ENCODE measurements at places on chromosomes 13 and 19.
A peak's percentile ranks its signal among the peaks of the same experiment; 100 is the strongest.

DNA sequence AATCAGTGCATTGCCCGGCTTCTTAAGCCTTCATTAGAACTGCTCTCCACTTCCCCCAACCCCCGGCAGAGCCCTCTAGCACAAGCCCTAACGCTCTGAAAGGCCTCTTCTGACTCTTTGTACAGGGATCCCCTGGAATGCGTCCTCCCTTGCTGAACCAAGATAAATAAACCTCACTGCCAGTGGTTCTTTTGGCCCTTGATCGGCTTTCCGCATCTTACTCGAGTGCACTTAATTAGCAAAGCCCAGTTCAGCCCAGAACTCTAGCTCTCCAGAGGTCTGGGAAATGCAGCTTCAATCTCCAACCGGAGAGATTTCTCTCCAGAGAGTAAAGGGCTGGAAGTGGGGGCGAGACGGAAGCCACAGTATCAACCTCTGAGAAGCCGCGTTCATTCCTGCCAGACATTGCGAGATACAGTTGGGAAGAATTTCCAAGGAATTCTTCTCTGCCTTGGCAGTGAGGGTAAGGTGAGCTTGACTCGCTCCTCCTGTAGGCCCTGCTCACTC lies 8.7 kb upstream of the ZNF444 start:
- no peak for DNase-seq

DNA sequence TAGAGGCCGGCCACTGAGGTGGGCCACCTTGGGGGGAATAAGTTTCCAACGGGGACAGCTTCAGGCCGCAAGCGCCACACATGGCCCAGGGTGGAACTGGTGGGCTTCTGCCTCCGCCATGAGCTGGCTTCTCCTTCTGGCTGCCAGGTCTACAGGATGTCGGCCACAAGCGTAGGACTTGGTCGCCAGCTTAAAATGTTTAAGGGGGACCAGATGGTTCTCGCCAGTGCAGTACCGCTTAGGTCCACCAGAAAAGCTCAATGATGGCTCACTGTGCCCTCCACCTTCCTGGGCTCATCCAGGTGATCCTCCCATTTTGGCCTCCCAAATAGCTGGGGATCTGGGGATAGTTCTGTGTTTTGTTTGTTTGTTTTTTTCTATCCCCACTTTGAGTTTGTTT lies 38.7 kb upstream of the ZNF254 start:
- no peak for DNase-seq

GRCh38 chr13:44040070-44040817 lies 160.5 kb downstream of the LACC1 start:
- no peak for DNase-seq

DNA sequence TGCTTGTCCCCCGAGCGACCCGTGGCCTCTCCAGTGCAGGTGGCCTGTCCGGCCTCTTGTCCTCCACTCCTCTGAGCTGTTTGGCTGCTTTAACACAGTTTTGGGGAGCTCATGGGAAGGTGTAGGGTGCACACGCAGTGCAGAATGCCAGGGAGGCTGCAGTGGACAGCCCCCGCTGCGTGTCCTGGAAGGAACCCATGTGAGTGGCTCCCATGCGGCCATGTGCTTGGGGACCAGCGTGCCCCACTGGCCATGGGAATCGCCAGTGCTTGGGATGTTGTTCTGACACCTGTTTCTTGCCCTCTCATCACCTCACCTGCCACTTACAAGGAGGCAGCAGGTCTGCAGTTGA lies 22.6 kb upstream of the F7 start:
- no peak for DNase-seq

DNA sequence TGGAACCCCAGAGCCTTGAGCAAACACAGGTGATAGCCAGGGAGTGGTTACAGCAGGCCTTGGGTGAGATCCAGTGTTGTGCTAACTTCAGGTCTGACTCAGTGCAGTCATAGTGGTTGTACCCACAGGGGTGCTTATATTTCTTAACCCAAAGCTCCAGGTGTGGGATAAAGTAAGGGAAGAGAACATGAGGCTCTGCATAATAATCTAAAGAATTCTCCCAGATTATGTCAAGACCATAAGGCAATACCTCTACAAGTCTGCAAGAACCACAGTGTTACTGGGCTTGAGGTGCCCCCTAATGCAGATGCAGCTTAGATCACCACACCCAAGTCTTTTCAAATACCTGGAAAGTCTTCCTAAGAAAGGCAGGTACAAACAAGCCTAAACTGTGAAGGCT lies 485.4 kb downstream of the RFC3 start:
- DNase-seq: no peak

DNA sequence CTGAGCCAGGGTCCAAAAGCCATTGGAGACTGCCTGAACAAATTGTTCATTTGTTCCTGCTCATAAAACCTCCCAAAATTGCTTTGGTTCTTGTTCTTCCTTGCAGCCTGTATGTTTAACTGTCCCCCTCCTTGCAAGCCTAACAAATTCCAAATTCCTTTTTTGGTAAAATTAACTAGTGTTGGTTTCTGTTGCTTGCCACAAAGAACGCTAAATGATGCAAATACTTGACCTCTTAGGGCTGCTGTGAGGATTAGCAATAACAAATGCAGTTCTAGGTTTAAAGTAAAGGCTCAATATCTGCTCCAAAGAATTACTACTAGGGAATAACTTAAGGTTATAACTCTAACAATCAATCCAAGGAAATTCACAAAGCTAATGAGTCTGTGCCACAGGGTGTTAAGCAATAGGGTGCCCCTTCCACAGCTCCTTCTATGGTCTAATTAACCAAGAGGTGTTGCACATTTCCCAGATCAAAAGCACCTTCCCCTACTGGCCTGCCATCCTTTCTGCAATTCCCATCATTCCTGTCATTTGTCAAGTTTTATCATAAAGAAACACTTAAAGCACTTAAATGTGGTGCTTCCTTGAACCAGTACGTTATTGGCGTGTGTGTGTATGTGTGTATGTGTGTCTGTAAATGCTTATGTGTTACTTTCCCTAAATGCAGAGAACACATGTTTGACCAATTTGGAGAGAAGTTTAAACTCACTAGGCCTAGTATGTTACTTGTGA lies 110.2 kb downstream of the RAP2A start:
- DNase-seq: no peak

DNA sequence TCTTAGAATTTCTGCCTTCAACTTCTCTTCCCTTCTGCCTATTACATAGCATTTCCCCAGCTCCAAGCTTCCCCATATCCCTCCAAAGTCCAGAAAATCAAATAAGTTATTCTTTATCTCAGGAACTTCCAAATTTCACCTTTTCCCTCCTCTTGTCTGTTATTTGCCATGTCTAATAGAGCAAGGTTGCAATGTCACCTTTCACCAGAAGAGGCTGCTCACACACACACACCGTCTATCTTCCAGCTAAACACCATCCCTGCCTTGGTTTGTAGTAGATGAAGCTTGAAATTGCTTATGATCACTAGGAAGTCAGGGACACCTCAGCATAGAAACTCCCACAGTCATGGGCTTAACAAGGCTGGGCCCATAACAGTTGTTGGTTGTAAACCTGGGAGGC lies 48.4 kb downstream of the ZNRF4 start:
- DNase-seq: no peak

DNA sequence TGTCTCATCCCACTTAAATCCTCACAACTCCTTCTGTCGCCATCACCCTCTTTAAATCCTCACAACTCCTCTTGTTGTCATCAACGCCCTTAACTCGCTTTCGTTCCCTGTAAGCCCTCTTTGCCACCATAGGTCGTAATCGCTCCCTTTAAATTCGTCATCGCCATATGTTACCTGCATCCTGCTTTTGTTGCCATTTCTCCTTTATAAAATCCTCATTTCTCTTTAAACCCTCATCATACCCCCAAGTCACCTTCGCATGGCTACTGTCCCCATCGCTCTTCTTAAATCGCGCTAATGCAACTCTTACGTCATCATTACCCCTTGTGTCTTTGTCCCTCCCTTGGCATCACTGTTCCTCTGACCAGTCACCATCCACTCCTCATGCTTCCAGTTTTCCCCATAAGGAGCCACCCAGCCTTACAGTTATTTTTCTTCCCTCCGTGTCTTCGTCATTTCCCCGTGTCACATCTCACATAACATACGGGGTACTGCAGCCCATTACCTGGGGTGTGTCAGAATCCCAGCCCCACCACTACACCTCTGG lies 539 bp downstream of the PLD3 start:
- peak; percentile 19 for DNase-seq

DNA sequence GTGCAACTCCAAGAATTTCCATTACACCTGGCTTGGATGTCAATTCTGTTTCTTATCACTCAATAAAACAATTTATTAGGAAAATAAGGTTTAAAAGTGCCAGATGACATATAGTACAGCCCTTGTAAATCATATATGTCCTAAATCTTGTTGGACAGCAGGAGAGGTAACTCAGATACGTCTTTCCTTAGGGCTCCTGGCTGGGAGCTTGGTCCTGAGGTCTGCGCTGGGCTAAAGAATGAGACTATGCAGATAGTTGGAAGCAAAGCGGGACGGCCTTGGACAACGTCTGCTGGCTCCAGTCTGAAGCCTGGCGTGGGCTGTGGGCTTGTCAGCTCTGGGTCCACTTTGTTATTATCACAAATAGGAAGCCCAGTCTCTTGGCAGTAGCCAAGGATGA lies 377.0 kb downstream of the DLEU7 start:
- no peak for DNase-seq

DNA sequence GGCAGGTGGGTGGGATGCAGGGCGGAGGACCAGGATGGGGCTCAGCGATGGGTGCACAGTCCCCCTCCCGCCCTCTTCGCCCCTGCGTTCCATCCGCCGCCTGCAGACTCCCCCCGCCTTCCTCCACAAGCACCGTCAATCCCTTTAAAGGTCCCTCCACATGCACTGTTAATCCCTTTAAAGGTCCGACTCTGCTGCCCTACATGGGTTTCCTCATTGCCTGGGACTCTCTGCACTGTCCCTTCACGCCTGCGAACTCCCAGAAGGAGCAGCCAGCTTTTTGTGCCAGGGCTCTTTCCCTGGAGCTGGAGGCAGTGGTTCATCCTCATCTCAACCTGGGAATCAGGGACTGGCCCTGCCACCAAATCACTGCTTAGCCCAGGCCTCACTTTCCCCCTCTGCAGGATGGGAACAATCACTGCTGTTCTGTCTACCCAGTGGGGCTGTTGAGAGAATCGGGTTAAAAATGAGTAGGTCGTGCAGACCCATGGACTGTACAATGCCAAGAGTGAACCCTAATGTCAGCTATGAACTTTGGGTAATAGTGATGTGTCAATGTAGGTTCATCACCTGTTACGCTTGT lies 20.4 kb downstream of the ZNF574 start:
- DNase-seq: no peak

GRCh38 chr19:29928831-29929230 lies 13.2 kb upstream of the URI1 start:
- no peak for DNase-seq

- peak; percentile 26 for DNase-seq
Measured at GRCh38 chr19:35509861-35510625, 3.4 kb downstream of the DMKN start.

DNA sequence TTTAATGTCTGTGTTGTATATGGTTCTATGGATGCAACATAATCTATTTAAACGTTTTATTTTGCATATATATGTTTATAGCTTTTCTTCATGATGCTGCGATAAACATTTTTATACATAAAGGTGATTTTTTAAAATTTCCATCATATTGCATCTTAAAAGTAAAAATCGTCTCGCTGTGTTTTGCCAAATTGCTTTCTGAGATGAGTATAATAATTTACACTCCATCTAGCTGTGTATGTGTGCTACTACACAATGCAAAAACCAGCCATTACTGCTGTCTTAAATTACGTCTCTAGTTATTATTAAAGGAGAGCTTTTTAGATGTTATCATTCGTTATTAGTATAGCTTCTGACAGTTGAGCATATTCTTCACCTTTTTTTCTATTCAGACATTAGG lies 37.2 kb downstream of the METTL21C start:
- no peak for DNase-seq

DNA sequence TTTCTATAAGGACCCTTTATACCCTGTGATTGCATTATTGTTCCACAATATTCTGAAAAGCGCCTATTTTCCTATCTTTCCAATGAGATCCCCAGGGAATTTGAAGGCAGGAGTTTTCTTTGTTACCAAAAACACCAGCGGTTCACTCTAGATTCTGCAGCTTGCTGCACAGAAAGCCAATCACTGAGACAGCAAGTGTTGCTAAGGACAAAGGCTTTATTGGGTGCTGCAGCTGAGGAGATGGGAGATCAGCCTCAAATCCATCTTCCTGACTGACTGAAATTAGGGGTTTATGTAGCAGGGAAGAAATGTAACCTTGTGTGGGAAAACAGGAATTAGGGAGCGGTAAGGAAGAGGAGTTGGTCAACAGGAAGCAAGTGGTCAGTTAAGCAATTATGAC lies 42.6 kb upstream of the MYO16 start:
- no peak for DNase-seq

GRCh38 chr13:34308725-34309124 lies 490.8 kb downstream of the RFC3 start:
- DNase-seq: no peak

DNA sequence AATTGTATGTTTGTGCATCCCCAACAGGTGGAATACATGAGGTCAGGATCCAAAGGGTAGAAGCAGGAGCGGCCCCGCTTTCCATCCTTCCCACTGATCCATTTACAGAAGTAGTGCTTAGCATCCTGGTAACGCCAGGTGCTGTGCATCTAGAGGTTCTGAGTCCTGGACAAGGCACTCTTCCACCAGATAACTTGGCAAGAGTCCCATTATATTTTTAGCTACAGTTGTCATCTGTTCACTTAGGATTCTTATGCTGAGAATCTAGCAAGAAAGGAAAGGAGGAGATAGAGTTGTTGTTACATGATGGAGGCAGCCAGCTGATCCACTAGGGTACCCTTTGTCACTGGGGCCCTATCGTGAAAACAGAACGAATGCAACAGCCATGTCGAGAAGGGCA lies 389.5 kb upstream of the ZNF507 start:
- no peak for DNase-seq

DNA sequence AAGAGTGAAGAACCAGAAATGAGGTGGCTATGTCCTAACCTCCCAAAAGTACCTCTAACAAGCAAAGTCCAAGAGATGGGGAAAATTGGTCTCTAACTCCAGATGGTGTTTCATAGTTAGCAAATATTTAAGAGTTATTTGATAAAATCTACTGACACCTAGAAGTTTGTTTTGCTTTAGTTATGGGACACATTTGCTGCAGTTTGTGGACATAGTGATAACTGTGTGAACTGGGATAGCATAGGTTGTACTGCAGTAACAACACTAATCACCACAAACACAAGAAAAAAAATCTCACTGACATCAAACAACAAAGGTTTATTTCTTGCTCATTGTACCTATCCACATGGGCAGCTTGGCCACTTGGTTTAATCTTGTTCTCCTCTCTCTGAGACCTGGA lies 965.0 kb upstream of the SPRY2 start:
- DNase-seq: no peak

DNA sequence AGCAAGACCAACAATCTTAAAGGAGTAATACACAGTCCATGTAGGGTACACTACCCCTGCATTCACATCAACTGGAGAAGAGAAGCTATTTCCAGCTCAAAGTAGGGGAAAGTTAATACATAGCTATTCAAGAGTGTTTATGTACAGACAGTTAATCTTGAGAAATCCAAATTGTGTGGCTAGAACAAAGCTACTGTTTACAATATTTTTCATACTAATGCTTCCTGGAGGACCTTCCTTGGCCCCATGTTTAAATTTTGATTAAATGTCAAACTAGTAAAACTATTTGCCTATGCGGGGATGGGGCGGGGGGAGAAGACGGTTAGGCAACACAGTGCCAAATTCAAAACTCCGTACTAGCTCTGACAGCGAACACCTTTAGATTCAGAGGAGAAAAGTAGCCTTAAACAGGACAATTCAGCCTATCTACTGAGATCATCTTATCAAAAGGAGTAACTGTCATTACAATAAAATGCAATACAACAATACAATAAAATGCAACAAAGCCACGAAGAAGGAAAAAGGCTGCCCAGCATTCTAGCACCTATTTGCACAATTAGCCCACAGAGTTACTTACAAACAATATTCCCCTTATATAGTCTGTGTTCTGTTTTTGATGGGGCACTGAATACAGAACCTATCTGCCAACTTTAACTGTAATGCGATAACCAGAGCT lies 29.1 kb downstream of the BRD4 start:
- no peak for DNase-seq

Data from foreskin melanocyte (primary cell).